ENCODE measurements at places on chromosomes 5 and 9.

GRCh38 chr5:139633295-139634027 lies 14.7 kb upstream of the CXXC5 start:
- no peak for DNase-seq

DNA sequence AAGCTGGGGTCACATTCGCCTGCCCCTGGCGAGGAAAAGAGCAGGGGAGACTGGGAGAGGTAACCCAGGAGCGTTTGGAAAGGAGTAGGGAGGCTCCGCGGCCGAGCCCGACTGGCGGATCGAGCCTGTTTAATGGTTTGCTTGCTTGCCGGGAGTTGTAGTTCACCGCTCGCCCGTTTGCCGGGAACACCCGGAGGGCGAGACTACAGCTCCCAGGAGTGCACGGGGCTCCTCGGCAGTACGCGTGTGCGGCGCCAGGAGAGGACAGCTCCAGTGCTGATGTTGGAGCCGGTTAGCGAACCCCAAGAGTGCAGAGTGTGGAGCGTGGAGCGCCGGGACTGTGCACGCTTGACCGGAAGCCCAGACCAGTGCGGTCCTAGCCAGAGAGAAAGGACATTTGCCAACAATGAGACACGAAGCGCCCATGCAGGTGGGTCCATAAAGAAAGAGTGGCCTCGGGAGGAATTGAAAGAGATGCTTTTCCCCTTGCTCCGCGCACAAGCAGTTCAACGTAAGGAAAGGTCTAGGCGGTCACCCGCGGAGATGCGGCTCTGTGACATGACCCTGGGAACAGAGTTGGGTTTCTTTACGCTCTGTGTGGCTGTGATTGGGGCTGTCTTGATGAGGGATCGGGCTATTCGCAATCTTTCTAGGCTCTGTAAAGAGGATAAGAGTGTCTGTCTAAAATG lies at the start of gene RAB3C:
Gene RAB3C (plus strand): TSS at position 273 of the 689 bp plus-strand sequence. CDS start 134 bp downstream, at position 407.
- DNase-seq = no peak

DNA sequence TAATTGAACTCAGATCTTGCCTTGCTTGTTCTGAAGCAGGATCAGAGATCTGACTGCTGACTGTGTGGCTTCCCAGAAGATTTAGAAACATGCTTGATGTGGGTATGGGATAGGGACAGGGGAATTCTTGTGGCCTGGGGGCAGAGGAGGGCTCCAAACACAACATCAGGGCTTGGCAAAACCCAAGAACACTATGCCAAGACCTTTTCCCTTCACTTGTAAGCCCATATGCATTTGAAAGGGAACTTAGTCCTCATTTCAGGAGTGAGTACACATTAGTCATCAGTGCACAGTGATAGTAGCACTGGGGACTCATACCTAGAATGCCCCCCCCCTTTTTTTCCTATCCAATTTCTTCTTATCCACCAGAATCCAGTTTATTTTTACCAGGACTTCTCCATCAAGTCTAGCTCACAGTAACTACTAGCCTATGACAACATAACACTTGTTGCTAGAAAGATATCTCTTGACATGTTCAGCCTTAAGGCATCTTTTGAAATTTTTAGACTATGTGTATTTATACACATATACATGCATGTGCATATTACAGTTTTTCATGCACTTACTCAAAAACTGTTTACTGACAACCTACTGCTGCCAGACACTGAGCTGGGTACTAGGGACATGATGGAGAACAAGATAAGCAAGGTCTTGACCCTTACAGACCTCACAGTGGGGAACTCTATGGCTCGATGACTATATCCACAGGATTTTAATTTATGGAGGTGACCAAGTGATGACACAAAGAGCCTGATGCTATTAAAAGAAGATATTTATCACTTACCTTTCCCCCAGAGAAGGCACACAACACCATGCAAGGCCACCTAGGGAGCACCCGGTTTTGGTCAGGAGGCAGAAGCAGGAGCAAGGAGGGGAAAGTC lies 158.3 kb upstream of the MAP3K1 start:
- DNase-seq = no peak

DNA sequence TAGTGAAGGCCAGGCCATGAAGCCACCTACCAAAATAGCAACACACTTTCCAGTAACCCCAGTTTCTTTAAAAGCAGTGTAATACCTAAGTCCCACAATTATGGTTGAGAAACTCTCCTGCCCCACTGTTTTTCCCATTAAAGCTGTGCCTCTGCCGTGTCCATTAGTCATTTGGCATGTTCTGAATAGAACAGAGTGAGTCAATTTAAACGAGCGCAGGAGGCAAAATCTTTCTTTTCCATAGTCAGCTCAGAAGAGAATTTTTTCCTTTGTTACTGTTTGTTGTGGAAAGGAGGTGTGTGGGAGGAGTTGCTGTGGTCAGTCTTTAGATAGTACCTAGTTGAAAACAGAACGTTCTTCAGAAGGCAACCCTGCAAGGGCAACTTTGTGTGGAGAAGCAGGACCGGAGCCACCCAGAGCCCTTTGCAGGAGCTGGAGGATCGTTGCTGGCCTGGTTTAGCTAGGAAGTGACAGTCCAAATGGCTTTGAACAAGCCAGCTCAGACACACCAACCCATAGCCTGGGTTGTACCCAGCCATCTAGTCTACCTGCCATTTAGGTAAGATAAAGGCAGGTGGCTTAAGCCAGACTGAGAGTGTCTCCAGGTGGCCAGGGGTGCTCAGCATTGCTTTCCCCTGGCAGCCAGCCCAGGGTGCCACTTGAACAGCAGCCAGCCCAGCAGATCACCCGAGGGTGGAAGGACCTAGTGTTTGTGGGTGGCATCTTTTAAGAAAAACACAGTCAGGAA lies 30.4 kb downstream of the GADD45G start:
- DNase-seq = no peak

DNA sequence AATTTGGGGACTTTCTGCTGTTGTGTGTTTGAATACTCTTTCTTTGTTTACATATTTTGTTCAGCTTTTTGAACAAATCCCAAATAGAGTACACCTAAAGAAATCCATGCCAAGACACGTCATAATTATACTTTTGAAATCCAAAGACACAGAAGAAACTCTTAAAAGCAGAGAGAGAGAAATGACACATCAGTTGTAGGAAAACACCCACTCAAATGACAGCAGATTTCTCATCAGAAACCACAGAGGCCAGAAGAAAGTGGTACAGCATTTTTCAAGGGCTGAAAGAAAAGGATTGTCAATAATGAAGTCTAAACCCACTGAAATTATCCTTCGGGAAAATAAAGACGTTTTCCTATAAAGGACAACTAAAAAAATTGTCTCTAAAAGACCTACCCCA lies 378.6 kb downstream of the GADD45G start:
- DNase-seq = no peak

GRCh38 chr9:34891386-34891785 lies 66.7 kb upstream of the PHF24 start:
- no peak for DNase-seq

DNA sequence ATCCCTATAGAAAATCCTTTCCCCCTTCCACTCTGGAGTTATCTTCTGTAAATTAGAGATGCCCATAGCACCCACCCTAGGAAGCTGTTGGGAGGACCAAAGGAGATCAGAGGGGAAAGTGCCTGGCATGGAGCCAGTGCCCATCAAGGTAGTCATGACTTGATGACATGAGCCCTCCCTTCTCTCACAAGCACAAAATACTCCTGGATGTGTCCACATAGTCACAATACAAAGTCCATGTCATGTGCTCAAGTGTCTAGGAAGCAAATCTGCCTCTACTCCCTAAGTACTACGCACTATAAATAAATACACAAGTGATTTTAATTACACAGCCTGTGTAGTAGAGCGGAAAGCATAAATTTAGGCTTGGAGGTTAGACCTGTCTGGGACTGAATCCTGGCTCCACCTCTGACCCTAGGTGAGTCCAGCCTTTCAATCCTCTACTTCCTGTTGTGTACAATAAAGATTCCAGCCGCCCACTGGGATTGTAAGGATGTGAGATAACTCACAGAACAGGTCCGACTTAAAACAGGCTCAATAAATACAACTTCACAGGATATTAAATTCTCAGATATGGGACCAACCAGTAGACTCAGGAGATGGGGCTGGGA lies 30.6 kb downstream of the TTC39B start:
- DNase-seq = no peak

GRCh38 chr9:130114741-130115140 lies 57.5 kb upstream of the NCS1 start:
- DNase-seq = no peak

- no peak for DNase-seq
These were observed 238.2 kb downstream of the PBX3 start for GRCh38 chr9:125985142-125985997.

GRCh38 chr5:92494508-92494907 lies 1086.5 kb downstream of the NR2F1-AS1 start:
- no peak for DNase-seq

GRCh38 chr5:57889558-57889957 lies 406.9 kb upstream of the ACTBL2 start:
- no peak for DNase-seq

GRCh38 chr5:57069115-57069835 lies 104.6 kb upstream of the GPBP1 start:
- no peak for DNase-seq

GRCh38 chr9:70031141-70031545 lies 12.5 kb upstream of the MAMDC2 start:
- DNase-seq = no peak

GRCh38 chr9:117414906-117415331 lies at the start of gene ASTN2:
Gene ASTN2 (minus strand): TSS chr9:117415057. CDS start chr9:117414938, 119 bp downstream.
- DNase-seq = no peak

DNA sequence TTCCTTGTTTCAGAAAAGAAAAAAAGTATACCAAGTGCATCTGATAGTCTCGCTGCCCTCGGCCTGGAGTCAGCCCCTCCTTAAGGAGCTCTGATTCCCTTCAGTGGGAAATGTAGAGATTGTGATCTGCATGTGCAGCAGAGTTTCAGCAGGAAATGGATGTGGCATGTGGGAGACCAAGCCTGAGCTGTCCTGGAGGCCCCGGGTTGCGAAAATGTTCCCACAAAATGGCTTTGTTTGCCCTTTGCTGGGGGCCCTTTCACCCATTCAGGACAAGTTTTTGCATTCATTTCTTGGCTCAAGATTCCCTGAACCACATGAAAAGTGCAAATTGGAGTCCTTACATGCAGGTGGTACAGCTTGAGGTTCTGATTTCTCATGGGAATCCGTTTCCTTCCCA lies 230.9 kb downstream of the GADD45G start:
- DNase-seq = no peak

DNA sequence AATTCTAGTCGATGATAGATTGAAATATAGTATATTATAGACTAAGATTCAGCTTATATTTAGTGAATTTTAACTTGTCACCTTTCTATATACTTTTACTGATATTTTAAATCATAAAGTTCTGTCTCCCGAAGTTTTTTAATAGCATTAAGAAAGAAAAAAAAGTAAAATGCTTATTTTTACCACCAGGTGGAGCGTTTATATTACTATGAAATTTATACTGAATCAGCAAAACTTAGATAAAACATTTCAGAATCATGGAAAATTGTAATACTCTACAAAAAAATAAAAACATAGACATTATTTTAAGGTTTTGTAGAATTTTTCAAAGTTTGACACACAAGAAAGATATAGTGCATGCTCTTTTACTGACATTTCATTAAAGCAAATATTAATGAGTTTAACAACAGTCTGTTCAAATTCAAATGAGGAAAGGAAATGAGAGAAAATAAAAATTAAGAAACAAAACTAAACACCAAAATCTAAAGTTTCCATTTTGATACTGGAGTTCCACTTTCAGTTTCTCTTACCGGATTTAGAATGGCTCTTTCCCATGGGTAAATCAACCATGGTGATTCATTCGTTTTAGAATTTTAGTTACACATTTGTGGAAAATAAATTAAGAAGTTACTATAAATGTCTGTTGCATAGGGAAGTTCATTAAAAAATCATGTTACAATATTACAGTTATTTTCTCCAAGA lies 1035.3 kb downstream of the CDH12 start:
- DNase-seq = no peak

- no peak for DNase-seq
These were observed 140.6 kb downstream of the LRRC70 start for GRCh38 chr5:62719061-62719720.

DNA sequence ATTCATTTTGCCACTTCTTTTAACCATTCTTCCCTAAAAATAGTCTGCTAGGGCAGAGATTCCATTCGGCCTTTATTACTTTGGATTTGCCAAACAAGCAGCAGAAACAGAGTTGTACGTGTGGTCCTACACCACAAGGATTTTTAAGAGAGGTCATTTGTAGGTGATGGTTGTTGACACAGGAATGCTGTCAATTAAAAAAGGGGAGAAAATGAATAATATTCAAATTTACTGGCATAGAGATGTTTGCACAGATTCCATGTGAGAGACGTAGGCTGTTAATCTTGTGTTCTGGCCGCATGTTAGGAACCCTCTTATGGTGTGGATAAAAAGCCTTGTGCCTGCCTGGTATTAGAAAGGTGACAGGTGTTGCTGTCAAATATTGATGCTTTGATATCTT lies 34.9 kb downstream of the TRIO start:
- DNase-seq = no peak

GRCh38 chr5:135246923-135247795 lies 151.9 kb downstream of the MACROH2A1 start:
- no peak for DNase-seq

GRCh38 chr5:104295991-104296390 lies 733.4 kb upstream of the NUDT12 start:
- DNase-seq = no peak

DNA sequence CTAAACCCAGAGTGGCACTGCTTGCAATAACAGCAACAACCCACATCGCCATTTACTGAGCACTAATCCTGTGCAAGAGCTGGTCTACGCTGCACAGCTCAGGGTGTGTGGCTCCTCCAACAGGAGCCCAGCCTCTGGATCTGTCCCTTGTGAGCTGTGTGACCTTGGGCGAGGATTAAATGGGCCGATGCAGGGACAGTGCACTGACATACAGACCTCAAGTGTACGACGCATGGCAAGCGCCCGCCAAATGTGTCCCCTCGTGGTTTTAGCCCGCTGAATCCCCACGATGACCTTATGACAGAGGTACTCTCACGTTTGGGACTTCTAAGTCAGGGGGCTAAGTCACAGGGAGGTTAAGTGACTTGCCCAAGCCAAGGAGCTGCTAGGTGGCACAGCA lies 130.3 kb upstream of the RAPGEF1 start:
- no peak for DNase-seq

DNA sequence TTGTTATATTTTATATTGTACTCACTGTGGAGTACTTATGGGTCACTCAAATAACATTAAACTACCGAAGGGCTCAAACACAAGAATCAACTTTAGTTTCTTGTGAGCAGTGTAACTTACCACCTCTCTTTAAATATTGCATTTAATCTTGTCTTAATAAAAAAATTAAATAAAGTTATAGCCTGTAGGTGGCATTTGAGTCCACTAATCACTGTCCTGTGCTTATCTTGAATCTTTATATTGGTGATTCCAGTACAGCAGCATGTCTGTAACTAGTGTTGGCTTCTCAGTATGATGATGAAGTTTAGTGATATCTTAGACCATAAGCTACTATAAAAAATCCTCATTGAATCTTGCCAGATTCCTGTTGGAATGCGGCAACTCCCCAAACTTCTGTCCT lies 313.8 kb downstream of the FAM170A start:
- DNase-seq = no peak

DNA sequence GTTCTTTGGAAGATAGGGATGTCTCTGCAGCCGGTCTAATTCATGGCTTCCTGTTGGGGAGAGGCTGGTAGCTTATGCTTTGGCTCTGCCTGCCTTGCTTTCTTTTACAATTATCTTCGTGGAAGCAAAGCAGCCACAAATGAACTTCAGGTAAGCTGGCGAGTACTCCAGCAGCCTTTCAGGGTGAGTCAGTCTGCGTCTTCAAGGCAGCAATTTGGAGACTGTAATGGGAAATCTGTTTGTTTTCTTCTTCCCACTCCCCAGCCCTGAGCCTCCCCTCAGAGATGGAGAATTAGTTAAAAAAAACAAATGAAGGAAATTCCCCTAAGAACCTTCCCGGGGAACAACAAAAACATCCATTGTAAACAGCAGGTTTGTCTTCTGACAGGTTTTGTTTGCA lies 100.1 kb downstream of the PSAT1 start:
- no peak for DNase-seq
